ENCODE measurements at places on chromosomes 13 and 19.
A peak's percentile ranks its signal among the peaks of the same experiment; 100 is the strongest.

- no peak for DNase-seq
These were observed 9.1 kb upstream of the FKRP start for GRCh38 chr19:46736531-46737297.

DNA sequence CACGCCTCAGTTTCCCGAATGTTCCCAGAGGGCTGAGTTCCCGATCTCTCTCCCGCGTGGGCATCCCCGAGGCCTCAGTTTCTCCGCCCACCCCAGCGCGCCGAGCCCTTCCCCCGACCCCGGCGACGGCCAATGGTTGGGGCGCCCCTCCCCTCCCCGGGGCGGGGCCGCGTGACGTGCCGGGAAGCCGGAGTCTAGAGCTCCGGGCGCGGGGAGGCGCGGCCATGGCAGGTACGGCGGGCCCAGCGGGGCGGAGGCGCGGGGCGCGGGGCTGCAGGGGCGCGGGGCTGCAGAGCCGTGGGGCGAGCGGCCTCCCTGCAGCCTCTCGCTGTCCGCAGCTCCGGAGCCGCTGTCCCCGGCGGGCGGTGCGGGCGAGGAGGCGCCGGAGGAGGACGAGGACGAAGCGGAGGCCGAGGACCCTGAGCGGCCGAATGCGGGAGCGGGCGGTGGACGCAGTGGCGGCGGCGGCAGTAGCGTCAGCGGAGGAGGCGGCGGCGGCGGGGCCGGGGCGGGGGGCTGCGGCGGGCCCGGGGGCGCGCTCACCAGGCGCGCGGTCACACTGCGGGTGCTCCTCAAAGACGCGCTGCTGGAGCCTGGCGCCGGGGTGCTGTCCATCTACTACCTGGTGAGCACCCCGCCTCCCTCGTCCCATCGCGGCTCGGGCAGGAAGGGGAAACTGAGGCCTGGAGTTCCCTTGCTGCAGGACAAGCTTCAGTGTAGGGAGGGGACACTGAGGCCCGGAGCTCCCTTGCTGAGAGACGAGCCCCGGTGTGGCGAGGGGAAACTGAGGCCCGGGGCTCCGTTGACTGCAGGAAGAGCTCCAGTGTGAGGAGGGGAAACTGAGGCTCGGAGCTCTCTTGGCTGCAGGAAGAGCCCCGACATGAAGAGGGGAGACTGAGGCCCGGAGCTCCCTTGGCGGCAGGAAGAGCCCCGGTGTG is at the start of gene MPND:
MPND (plus strand) TSS at position 193 of the 938 bp plus-strand sequence; CDS start at position 225, 32 bp downstream.
- DNase-seq: peak; percentile 93

DNA sequence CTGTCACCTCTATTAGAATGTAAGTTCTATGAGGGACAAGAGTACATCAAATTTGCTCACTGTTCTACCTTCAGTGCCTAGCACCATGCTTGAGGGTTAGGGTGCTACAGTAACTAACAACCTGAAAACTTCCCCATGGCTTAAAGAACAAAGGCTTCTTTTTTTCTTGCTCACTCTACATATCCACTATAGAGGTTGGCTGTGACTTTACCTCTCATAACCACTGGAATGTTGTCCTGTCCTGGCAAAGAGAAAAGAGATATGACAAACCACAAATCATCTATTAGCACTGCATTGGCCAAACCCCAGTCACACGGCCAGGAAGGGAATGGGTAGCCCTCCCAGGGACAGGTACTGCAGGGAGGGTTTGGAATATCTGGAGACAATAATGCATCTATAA is 23.2 kb upstream of the ACOD1 start:
- no peak for DNase-seq

- DNase-seq: peak; percentile 53
These were observed 4.3 kb downstream of the MYO9B start for GRCh38 chr19:17079710-17080439.

GRCh38 chr13:31172001-31172400 is 10.3 kb upstream of the HSPH1 start:
- no peak for DNase-seq

DNA sequence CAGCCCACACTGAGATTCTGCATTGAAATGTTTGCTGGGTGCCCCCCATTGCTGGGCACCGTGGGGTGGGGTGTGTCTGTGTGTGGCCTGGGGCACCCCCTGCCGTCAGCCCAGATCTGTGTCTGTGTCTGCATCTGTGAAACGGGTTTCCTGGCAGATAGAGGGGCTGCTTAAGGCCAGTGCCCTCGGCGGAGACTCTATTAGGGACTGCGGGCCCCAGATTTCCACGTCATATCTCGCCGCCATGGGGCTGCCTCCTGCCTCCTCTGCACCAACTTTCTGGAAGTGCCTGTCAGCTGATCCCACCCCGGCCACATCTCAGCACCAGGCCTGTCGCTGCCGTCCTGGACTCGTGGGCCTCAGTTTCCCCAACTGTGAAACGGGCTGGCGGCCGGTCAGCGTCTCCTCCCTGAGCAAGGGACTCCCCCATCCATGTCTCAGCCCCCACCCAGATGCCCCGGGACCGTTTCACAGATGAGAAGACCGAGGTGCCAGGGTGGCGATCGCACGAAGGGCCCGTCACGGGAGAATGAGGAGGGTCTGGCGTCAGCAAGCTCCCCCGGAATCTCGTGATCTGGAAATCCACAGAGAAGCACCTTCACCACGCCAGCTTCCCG is 21.4 kb downstream of the ARID3A start:
- no peak for DNase-seq

DNA sequence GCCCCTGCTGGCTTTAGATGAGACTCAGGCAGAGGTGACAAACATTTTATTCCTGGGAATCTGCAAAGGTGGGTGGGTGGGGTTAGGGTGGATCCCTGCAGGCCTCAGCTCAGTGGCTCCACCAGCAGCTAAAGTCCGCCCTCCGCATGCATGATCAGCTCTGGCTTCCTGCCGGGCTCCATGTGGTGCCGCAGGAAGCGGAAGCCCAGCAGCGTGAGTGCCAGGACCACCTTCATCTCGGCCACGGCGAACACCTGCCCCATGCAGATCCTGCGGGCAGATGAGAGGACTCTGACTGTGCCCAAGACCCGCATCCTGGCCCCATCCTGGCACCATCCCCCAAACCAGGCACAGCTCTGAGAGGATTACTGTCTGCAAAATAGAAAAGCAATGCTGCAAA is 26.3 kb downstream of the CYP4F2 start:
- DNase-seq: no peak

GRCh38 chr13:22298530-22298929 is 627.7 kb downstream of the FGF9 start:
- DNase-seq: no peak

- peak; percentile 21 for DNase-seq
These were observed 20.7 kb downstream of the SH3GL1 start for GRCh38 chr19:4379383-4380253.

DNA sequence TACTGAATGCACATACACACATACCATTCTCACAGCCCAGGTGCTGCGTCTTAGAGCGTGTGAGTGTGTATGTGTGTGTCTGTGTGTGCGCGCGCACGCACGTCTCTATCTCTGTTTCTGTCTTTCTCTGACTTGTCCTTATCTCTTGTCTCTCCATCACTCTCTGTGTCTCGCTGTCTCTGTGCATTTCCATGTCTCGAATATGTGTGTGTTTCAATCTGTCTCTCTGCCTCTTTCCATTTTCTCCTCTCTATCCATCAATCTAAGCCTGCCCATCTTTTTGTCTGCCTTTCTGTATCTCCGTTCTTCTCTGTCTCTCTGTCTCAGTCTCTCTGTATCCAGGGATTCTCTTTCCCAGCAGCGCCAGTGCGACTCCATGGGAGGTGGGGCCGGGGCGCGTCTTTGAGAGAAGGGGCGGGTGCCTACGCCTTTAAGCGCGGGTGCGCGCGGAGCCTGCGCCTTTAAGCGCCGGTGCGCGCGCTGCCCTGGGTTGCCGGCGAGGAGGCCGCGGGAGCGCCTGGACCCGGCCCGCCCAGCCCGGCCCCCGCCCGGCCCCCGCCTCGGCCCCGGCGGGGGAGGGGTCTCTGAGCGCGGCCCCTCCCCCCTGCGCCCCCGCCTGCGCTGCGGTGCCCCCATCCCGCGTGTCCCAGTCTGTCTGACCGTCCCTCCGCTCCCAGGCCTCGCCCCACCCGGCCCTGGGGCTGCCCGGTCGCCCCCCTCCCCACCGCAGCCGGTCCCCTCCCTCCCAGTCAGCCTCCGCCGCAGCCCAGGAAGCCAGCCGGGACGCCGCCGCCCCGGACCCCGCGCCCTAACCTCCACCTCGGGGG is at the start of gene LRFN3:
LRFN3 (plus strand) TSS at position 464 of the 827 bp plus-strand sequence. CDS start 3,052 bp downstream, outside the sequence.
- no peak for DNase-seq

GRCh38 chr13:33101835-33102234 is 85.6 kb downstream of the KL start:
- DNase-seq: no peak

GRCh38 chr13:53241891-53242348 is 213.3 kb downstream of the OLFM4 start:
- no peak for DNase-seq

GRCh38 chr19:40367577-40368434 is 19.3 kb downstream of the PLD3 start:
- DNase-seq: no peak

GRCh38 chr13:98989469-98990235 is 11.8 kb upstream of the DOCK9 start:
- no peak for DNase-seq

- no peak for DNase-seq
These were observed 768 bp upstream of the SLC44A2 start for GRCh38 chr19:10624585-10624984.

GRCh38 chr13:112814905-112815585 is 125.2 kb downstream of the ATP11A start:
- DNase-seq: no peak

DNA sequence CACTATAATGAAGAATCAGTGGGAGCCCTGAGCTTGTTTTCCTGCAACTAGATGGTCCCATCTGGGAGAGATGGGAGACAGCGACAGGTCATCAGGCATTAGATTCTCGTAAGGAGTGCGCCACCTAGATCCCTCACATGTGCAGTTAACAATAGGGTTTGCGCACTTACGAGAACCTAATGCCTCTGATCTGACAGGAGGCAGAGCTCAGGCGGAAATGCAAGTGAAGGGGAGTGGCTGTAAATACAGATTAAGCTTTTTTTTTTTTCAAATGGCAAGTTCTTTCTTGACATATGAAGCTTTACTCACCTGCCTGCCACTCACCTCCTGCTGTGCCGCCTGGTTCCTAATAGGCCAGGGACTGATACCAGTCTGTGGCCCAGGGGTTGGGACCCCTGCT is 14.4 kb downstream of the CDC16 start:
- DNase-seq: no peak

- DNase-seq: no peak
These were observed 21.5 kb downstream of the VWA8 start for GRCh38 chr13:41939398-41939797.

DNA sequence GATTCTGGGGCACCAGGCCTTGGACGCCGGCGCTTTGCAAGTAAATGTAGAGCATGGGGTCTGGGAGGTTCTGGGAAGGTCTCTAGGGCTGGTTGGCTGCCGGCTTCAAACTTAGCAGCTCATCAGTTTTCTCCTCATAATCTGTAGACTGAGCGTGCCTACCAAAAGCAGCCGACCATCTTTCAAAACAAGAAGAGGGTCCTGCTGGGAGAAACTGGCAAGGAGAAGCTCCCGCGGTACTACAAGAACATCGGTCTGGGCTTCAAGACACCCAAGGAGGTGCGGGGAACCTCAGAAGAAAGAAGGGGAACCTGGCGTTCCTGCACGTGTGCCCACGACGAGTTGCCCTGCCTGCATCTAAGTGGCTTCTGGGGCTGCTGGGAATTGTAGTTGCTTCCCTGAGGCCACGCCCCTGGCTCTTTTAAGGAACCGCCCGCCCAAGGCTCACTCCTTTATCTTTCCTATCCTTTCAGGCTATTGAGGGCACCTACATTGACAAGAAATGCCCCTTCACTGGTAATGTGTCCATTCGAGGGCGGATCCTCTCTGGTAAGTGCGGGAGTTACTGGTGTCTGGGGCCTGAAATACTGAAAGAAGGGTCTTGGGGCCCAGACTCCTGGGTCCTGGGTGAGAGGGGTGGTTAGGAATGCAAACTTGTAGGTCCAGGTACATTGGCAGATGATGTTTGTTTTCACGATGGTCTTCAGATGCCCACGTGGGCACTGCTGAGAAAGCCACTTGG is 984 bp downstream of the RPS11 start:
- peak; percentile 80 for DNase-seq

- no peak for DNase-seq
These were observed 4.8 kb downstream of the ZBTB7A start for GRCh38 chr19:4061683-4062418.

- no peak for DNase-seq
These were observed 59.2 kb downstream of the SIPA1L3 start for GRCh38 chr19:37966211-37966661.

DNA sequence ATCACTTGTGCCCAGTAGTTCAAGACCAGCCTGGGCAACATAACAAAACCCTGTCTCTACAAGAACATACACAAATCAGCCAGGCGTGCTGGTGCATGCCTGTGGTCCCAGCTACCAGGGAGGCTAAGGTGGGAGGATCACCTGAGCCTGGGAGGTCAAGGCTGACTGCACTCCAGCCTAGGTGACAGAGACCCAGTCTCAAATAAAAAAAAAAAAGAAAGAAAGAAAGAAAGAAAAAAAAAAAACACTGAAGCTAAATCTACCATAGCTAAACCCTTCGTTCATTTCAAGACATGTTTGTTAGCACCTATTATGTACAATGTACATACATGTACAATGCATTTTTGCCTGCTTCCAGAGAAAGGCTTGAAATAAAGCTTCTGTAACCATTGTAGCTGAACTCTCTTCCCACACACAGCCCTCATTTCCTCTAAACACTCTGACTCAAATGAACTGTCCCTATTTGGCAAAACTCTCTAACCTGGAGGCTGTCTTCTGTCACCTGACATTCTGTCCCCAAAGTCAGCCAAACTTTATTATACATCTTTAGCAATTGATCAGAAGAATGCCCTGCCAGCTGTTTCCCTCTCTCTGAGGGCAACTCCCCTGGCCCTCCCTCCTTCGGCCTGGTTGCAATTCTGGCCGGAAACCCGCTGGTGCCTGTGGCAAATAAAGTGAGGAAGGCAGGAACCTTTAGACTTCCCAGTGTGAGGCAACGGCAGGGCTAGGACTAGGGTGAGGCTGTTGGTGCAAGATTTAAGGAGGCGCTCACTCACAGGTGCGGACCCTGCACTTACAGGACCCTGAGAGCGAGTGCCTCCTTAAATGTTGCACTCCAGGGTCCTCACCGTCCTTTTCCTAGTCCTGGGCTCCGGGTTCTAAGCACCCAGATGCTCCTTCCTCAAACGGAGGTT is 1.8 kb downstream of the ETHE1 start:
- no peak for DNase-seq

GRCh38 chr13:49791315-49791710 is 1.2 kb downstream of the KPNA3 start:
- no peak for DNase-seq

- no peak for DNase-seq
These were observed 999.1 kb upstream of the ATXN8OS start for GRCh38 chr13:69108486-69108885.
